Natural killer cell (primary cell): ENCODE measurements at places on chromosomes 16 and 17.
A peak's percentile ranks its signal among the peaks of the same experiment; 100 is the strongest.

- DNase-seq: peak; percentile 61
These were observed 20.4 kb upstream of the WDR45B start for GRCh38 chr17:82668631-82669099.

- DNase-seq: no peak
These were observed 13.5 kb upstream of the ADORA2B start for GRCh38 chr17:15931394-15931793.

- DNase-seq: no peak
These were observed 48.6 kb upstream of the DDX52 start for GRCh38 chr17:37691807-37692206.

- no peak for DNase-seq
These were observed 61.7 kb downstream of the YPEL2 start for GRCh38 chr17:59392973-59393679.

DNA sequence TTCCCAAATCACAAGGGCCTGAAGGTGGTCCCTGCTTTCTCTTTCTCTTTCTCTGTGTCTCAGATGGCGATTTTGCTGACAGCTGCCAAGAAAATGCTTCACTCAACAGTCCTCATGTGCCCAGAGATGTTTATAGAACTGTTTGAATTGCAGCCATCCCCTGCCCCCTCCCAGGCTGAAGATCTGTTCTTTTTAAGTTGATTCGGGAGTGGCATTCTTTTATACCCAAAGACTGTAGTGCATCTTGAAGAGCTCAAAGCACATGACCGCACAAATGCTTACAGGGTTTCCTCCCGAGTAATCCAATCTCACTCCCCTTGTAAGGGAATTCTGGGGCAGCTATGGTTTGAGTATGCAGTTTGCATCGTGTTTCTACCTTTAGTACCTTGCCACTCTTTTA, 75.7 kb downstream of the SEC14L1 start:
- no peak for DNase-seq

DNA sequence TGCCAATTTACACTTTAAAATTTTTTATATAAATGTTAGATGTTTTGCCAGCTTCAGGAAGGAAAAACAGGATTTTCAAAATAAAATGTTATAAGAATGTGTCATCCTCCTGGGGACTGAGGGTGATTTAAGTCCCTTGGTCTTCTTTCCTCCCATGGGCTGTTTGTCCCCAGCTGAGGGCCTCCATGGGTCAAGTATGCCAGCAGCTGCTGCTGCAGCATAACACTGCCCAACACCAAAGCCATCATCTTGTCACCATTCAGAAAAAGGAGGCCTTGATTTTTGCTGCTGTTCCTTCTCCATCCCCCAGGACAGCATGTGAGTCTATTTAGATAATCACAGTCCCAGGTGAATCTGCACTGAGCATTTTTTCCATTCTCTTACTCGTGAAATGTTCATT, 188.5 kb downstream of the LGALS9B start:
- no peak for DNase-seq

GRCh38 chr17:65334406-65334805, 197.2 kb downstream of the RGS9 start:
- no peak for DNase-seq

GRCh38 chr17:79595471-79595870, 15.4 kb downstream of the RBFOX3 start:
- DNase-seq: no peak

DNA sequence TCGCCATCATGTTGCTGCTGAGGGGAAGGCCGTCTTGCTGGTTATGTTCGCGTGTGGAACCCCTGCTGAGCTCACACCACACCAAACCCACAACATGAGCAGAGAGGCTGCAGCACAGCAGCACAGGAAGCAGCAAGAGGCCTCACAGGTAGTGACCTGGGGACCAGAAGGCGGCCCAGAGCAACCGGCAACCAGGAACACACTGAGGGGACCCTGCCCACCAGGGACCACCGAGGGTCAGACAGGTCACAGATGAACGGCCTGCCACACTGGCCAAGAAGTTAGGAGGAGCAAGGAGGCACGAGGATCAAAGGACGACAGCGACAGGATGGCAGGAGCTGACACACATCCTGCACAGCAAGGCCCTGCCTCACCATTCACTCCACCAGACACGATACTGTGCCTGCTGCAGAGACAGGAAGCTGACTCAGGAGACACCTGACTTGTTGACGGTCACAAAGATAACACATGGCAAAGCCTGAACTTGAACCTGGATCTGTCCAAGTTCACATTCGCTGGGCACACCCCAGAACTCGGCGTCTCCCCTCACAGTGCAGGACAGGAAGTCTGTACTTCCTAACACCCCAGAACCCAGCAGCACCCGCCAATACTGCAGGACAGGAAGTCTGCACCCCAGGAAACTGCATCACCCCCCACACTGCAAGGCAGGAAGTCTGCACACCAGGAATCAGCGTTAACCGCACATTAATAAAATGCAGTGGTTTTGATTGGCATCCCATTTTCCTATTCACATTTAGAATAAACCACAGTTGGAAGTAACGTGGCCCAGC, 98.5 kb downstream of the ZNF778 start:
- DNase-seq: peak; percentile 71

- no peak for DNase-seq
These were observed 59.3 kb downstream of the TMEM235 start for GRCh38 chr17:78290721-78291120.

- DNase-seq: peak; percentile 65
These were observed 18.7 kb upstream of the ZNF750 start for GRCh38 chr17:82858376-82859126.

DNA sequence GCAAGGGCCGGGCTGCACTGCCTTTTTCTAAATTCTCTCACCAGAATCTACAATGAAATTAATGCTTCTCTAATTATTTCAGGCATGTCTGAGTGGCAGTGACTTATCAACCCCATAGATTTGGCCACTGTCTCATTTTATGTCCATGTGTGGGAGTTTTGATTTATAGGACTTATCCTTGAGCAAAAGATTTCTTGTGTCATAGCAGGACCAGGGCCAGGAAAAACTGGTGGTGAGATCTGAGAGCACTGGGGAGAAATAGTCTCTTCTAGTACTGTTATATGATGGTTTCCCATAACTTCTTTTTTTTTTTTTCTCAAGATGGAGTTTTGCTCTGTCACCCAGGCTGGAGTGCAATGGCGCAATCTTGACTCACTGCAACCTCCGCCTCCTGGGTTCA, 1.5 kb upstream of the KRT23 start:
- no peak for DNase-seq

DNA sequence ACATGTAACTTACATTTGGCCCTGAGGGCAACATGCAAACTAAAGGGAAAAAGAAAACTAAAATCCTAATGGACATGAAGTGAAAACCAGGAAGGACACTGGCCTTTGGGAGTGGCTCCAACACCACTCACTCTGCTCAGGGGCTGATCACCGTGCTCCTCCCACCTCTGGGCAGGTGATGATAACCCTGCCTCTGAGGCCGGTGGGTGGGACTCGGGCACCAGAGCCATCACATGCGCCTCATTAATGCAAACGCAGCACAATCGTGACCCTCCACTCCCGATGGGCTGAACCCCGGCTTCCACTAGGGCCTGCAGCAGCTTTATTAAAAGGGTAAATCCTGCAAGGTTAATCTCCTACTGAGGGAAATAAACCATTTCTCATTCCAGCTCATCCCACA, 4.7 kb downstream of the KLHDC4 start:
- DNase-seq: no peak

GRCh38 chr17:15398291-15398690, 56.9 kb upstream of the TEKT3 start:
- DNase-seq: no peak

GRCh38 chr17:35236821-35237220, 6.1 kb upstream of the SLFN5 start:
- no peak for DNase-seq

DNA sequence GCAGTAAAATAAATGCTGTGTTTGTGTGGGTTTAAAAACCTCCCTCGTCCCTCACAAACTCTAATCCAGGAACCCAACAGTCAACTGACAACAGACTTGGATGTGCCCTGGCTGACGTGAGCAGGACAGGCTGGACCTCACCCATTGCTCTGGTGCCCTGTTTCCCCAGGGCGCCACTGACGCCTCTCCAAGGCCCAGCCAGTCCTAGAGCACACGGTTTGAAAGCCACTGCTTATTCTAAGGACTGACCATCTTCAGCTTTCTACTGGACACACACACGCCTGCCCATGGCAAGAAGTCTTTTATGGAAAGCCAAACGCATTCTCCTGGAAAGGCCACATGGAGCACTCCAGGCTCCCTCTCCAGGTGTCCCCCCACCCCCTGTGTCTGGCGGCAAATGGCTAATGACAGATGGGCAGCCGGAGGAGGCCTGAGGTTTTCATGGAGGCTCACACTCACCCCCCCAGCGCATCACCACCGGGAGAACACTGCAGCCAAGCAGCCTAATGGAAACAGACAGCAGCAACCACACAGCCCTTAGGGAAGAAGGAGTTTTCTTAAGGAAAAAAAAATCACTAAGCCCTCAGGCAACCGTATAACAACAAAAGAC, 319.2 kb downstream of the SOX9 start:
- DNase-seq: no peak

DNA sequence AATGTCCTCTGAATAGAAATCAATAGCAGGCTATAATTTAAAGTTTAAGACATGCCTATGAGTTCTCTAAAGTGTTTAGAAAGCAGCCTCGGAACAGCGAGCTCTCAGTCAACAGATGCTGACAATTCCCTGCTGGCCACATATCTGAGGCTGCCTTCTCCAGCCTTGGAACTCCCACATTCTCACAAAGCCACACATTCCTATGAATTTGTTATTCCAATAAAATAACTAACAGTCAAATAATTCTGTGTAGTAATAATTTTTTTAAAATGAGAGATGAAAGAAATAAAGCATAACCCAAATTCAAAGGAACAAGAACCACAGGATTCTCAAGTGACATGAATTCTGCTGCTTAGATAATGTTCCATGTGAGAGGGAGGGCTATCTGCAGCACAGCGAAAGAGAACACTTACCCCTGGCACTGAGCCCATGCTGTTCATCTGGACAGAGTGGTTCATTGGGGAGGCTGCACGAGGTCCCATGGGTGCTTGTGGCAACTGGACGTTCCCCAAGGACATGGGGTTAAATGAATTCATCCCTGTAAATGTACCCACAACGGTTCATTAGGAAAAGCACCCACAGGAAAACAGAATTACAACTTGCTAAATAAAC, 56.9 kb upstream of the TRAP1 start:
- DNase-seq: no peak

DNA sequence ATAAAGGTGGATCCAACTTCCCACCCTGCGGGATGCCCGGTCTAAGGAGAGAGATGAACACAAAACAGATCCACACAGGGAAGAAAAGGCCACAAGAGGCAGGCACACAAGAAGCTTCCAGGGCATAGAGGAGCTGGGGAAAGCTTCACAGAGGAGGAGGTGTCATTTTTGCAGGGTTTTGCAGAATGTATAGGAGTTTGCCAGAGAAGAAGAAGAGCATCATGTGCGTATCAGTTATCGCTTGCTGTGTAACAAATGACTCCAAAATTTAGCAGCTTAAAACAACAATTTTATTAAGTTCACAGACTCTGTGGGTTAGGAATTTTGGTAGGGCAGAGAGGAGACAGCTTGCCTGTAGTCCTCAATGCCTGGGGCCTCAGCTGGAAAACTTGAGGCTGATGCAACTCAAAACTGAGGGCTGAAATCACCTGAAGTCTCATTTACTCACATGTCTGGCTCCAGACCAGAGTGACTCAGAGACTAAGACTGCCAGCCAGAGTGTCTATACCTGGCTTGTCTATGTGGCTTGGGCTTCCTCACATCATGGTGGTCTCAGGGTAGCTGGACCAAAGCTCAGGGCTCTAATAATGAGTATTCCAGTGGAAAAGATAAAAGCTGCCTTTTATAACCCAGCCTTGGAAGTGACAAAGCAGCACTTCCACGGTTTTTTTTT, 33.9 kb upstream of the ZNF423 start:
- no peak for DNase-seq

- DNase-seq: no peak
These were observed 35.1 kb downstream of the IL21R start for GRCh38 chr16:27436921-27437650.

GRCh38 chr16:65392806-65393565, 271.1 kb upstream of the CDH11 start:
- no peak for DNase-seq

DNA sequence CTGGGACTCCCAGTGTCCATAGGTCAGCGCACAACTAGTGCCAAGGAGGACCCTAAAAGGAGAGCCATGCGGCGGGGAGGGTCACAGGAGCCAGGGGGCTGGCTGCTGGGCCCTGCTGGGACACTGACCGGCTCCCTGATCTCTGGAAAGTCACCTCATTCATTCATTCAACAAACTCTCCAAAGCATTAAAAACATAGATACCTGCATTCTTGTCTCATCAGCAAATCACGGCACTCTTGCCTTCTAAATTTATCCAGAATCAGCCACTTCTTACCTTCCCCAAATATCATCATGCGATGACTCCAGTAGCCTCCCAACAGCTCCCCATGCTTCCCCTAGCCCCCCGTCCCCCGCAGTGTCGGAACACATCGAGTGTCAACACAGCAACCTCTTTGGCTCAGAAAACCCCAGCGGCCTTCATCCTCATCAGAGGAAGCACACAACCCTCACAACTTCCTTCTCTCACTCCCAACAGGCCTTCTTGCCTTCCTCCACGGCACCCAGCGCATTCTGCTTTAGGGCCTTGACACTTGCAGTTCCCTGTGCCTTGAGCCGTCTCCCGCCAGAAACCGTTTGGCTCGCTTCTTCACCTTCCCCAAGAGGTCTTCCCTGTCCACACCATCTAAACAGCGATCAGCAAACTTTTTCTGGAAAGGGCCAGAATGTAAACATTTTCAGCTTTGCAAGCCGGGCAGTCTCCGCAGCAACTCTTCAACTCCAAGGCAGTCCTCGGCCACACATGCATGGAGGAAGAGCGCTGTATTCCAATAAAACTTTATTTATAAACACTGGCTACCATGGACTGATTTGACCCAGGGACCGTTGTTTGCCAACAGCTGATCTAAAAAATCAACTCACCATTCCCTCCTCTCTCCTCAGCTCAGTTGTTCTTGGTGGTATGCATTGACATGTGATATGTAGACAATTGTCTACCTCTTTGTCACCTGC, 119.5 kb upstream of the TNRC6C start:
- DNase-seq: no peak

DNA sequence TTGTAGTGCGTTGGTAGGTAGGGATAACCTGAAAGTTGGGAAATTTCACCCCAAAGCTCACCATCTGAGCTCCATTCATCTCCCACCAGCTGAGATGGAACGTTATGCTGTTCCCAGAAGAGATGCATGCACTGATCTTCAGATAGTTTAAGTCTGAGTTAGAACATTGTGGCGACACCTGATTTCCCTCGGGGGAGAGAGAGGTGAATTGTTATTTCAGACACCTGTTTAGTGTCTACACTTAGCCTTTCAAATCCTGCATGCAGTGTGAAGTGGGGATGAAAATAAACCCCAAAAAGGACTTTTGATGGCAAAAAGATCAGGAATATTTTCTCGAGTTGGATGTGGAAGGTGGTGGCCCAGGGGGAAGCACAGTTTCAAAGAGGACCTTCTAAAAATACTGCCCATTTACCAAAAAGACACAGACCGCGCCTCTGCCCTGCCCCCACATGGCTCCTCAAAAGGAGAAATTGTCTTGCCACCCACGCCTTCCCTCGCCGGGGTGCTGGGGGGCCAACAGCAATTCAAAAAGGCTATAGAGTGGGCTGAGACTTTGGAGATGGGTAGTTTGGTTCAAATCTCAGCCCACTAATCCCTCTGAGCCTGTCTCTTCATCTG, 11.4 kb downstream of the CIITA start:
- DNase-seq: no peak
